Muscle of arm (tissue), 14 donors: ENCODE measurements at places on chromosomes 1 and 21.

DNA sequence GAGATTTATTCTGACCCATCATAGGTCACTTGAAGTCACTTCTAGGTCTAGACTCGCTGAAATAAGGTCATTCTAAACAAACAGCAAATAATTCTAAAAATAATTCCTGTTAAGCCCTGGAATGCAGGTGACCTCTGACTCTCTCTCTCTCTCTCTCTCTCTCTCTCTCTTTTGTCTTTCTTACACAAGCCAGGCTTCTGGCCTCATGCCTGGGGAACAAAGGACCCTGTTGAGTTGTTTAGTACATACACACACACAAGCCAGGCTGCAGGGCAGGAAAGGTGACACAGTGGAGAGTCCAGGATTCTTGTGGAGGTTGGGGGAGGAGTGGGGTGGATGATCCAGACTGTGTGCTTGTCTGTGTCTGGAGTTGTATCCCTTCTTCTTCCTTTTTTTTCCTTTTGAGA is 4.0 kb upstream of the MEX3A start:
- DNase-seq = no peak

DNA sequence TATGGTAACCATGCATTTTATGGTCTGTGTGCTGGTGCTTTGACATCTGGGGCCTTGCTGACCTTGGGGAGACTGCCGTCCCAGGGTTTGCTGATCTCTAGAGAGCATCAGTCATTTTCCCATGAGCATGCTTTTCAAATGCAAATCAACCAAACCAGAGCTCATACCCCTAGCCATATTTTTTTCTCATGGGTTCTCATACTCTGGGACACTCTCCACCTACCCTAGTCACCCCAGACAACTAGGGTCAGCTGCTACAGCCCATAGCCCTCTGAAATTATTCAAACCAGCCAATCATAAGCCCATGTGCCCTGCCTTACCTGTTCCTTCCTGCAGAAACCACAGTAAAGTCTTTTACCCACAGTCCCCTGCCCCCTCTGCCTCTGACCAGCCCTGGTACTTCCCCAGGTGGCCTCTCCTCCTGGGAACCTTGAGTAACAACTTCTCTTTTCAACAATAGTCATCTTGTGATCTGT is 132.0 kb downstream of the MAP3K21 start:
- no peak for DNase-seq

DNA sequence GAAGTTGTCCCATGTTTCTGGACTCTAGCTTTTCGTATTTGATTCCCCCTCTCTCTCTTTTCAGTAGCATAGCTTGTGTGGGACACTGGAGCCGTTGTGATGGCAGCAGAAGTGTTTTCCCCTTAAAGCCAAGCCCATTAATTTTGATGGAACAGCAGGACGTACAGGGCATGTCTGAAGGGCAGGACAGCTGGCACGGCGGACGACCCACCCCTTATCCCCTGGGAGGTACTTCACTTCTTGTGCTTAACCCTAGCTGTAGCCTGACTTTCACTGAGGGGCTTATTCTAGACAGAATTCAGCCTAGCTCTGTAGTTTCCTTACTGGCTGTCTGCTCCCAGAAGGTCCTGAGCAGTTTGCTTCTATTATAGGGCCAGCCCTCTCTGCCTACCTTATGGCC is 8.6 kb upstream of the PPFIA4 start:
- no peak for DNase-seq

DNA sequence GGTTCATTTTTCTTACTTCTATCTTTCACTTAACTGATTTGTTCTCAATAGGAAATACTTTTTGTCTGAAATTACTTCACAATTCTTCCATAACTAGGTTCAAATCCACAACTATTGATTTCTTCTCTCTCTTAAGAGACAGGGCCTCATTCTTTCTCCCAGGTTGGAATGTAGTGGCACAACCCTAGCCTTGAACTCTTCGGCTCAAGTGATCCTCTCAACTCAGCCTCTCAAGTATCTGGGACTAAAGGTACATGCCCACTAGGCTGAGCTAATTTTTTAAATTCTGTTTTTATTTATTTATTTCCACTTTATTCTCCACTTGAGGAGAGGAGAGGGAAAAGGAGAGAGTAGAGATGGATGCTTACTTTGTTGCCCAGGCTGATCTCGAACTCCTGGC is 370.4 kb upstream of the PLXNA2 start:
- no peak for DNase-seq

- no peak for DNase-seq
These were observed 78.0 kb downstream of the SYT6 start for GRCh38 chr1:114075546-114076242.

DNA sequence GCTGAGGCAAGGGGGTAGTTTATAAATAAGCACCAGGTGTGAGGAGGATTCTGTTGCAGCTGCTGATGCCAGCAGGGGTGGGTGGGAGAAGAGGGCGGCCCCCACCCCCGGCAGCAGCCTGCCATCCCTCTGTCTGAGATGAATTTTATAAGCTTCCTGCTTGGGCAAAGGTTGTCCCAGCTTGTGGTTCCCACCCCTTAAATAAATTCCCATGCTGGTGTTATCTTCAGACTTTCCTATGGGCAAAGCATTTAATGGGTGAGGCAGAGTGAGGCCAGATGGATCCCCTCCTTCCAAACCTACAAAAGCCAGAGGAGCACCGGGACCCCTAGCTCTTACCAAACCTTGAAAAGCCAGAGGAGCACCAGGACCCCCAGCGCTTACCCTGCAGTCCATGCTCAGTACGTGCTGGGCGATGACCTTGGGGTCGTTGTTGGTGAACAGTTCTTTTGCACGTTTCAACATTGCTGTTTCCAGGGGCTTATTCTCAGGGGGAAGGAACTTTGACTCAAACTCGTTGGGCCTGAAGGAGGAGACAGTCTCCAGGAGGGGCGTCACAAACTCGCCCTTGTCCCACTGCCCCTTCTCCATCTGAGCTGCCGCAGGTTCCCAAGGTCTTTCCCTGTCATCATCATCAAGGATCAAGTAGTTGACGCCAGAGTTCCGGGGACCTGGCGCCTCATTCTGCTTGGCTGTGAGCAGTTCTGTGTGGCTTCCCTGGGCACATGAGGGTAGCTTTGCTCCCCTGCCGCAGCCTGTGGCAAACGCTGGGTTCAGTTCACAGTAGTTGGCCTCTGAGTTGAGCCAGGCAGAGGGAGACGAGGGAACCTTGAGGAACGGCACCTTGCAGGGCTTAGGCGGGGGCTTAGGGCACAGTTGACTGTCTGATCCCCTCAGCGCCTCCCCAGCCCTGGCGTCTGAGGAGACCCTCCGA is 99.5 kb downstream of the BCAR3 start:
- no peak for DNase-seq

DNA sequence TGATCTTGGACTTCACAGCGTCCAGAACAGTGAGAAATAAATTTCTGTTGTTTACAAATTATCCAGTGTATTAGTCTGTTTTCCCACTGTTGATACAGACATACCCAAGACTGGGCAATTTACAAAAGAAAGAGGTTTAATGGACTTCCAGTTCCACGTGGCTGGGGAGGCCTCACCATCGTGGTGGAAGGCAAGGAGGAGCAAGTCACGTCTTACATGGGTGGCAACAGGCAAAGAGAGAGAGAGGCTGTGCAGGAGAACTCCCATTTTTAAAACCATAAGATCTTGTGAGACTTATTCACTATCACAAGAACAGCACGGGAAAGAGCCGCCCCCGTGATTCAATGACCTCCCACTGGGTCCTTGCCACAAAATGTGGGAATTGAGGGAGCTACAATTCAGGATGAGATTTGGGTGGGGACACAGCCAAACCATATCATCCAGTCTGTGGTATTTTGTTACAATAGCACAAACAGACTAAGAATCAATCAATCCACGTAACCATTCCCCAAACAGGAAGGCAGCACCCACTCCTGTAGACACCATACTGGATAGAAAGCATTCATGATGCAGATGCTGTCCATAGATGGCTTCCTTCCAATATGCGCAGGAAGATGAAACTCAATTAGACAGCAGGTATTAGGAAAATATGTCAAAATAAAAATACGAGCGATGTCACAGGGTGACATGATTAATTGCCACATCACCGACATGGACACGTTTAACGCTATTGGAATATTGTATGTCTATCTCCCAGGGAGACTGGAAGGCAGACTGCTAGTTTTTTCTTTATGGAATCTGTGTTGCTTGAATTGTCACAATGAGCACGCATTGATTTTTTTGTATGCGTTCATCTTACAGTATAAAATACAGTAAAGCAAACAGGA is 22.8 kb downstream of the ECE1 start:
- DNase-seq = no peak

DNA sequence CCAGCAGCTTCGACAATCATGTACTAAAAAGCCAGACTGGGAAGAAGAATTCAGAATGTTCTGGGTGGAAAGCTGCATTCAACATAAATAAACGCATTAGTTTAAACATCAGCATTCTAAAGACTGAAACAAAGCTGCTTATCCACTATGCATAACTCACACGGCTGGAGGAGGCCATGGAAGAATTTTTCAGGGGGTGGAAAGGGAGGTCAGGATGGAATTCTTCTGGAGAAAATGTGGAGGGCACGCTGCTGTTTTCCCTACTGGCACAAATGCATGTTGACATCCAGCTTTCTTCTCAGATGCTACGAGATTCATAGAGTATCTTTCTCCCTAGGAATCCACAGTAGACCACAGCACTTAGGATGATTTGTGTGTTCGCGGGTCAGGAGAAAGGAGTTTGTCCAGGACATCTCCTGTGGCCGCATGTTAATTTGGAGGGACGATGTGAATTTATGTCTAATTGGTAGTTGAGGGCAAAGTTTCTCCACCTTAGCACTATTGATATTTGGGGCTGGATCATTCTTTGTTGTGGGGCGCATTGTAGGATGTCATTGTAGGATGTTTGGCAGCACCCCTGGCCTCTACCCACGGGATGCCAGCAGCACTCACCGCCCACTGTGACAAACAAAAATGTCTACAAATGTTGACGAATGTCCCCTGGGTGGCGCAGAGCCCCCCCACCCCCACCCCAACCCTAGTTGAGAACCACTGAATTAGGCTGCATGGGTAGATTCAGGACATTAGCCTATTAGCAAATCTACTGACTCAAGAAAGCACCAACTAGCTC is 86.5 kb upstream of the KAZN start:
- DNase-seq = no peak

DNA sequence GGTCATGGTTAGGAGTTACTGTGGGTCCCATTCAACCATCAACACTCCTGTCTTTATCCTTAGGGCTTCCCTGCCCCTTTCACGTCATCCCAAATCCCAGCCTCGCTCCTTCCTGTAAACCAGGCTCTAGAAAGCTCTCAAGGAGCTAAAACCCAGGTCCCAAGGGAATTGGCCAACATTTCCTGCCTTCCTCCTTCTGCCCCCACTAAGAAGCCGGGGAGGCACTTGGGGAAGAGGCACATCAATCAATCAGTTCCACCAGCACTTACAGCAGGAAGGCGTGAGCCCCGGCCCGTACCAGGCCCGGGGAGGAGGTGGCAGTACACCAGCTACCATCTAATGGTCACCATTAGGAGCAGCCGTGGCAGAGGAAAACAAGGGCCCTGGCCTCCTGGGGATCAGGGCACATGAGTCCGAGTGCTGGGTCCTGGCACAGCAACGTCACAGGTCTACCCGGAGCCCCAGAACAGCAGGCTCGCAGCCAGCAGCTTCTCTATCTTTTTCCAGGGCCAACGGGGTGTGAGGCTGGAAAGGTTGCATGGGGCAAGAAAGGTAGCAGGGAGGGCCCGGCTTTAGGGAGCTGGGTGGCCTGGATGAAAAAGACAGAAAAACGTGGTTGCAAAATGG is 108.6 kb downstream of the CASZ1 start:
- DNase-seq = no peak

DNA sequence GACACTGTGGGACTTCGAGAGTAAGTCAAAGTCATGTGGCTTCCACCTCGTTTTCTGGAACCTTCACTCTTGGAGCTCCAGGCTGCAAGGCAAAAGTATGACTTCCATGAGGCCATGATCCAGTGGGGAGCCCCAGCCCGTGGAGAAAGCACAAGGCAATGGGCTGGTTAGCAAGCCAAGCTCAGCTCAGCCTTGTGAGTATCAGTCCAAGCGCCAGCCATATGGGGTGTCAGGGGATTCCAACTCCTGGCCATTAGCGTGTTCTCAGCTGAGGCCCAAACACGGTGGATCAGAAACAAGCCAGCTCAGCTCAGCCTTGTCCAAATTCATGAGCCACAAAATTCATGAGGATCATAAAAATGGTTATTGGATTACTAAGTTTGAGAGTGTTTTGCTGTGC is 261.0 kb downstream of the RHOU start:
- peak; percentile 40 for DNase-seq

DNA sequence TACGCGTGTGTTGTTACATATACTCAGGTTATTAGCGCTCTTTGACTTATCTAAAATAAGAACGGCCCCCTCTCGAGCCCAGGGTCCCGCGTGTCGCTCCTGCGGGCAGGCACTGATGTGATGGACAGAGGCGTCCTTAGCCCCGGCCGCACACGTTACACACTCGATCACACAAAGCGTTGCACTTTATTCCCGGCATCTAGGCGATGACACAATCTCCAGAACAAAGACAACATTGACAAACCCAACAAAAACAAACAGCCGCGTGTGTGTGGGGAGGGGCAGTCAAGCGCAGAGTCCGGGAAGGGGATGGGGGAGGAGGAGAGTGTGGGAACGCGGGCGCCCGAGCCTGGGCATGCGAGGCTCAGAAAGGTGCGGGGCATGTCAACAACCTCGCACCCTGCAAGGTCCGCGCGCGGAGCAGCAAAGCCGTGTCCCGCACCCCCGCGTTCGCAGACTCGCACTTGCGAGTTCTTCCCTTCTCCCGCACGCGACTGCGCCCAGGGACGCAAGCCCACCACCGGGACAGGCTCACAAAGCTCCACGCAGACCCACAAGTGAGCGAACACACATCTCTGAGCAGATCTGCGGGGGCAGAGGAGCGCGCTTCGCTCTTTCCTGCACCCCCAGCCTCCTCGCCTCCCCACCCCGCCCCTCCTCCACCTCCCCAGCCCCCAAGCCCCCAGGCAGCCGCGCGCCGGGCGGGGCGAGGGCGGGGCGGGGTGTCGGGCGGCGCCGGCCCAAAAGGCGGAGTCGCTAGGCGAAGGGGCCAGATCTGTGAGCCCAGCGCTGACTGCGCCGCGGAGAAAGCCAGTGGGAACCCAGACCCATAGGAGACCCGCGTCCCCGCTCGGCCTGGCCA is at the start of gene EFNA1:
TSS of gene EFNA1 (plus strand) at position 772 of the 862 bp plus-strand sequence. CDS start 102 bp downstream, outside the sequence.
- no peak for DNase-seq

DNA sequence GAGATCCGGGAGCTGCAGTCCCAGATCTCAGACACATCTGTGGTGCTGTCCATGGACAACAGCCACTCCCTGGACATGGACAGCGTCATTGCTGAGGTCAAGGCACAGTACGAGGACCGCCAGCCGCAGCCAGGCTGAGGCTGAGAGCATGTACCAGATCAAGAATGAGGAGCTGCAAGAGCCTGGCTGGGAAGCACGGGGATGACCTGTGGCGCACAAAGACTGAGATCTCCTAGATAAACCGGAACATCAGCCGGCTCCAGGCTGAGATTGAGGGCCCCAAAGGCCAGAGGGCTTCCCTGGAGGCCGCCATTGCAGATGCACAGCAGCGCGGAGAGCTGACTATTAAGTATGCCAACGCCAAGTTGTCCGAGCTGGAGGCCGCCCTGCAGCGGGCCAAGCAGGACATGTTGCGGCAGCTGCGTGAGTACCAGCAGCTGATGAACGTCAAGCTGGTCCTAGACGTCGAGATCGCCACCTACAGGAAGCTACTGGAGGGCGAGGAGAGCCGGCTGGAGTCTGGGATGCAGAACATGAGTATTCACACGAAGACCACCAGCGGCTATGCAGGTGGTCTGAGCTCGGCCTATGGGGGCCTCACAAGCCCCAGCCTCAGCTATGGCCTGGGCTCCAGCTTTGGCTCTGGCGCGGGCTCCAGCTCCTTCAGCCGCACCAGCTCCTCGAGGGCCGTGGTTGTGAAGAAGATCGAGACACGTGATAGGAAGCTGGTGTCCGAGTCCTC is 25.5 kb downstream of the ETV3L start:
- peak; percentile 51 for DNase-seq

- DNase-seq = no peak
These were observed 21.8 kb downstream of the ADARB1 start for GRCh38 chr21:45096217-45096616.

- no peak for DNase-seq
These were observed 819 bp downstream of the SLC25A34 start for GRCh38 chr1:15736892-15737261.
